ENCODE measurements at places on chromosomes 2 and 18.

GRCh38 chr18:63578357-63578958 lies 8.7 kb upstream of the SERPINB13 start:
- DNase-seq: peak; percentile 38

DNA sequence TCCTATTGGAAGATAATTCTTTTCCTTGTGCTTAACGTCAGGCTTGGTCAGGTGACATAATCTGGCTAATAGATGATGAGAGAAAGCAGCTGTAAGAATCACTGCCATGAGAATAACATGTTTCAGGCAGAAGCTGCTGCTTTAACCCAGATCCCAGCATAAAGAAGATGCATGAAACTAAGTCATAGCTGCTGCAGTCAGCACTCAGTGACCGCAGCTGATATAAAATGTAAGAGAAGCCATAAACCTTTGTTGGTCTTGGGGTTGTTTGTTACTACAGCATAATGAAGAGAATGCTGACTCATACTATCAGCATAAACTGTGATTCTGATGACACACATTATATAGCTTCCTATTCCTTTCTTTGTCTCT lies 274.3 kb upstream of the TRIB2 start:
- DNase-seq: no peak

GRCh38 chr2:62319070-62319469 lies 123.2 kb downstream of the B3GNT2 start:
- no peak for DNase-seq

- no peak for DNase-seq
Measured at GRCh38 chr18:48155856-48156255, 225.4 kb upstream of the SMAD2 start.

DNA sequence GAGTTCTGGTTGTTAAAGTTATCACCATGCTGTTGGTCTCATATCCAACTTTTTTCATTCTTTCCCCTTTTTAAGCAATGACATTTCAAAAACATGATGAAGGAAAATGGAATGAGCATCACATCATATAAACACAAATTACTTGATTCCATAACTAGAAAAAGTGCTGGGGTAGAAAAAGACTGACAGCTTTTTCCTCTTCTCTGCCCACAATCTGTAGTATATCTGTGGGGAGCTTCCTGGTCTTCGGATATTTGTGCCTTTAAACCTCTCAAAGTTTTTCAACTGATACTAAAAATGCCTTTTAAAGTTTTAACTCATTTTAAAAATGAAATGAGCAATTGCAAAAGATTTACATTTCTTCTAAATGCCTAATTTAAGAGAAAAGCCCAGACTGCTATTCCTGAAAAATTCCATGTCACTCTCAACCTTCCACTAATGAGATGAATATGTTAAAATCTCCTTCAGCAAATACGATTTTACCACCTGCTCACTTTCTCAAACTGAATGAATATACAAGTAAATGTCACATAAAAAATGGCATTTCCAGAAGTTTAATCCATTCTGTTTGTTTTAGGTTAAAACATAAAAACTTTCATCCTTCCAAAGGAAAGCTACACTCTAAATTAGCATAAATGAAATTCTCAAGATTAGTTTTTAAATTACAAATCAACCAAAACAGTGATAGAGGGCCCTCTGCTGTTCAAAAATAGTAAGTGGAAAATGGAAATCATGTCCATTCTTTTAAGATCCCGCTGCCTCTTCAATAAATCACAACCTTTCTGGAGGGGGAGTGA lies 2.1 kb downstream of the DNAH7 start:
- DNase-seq: peak; percentile 45

- no peak for DNase-seq
Measured at GRCh38 chr2:118902266-118903028, 39.5 kb upstream of the MARCO start.

DNA sequence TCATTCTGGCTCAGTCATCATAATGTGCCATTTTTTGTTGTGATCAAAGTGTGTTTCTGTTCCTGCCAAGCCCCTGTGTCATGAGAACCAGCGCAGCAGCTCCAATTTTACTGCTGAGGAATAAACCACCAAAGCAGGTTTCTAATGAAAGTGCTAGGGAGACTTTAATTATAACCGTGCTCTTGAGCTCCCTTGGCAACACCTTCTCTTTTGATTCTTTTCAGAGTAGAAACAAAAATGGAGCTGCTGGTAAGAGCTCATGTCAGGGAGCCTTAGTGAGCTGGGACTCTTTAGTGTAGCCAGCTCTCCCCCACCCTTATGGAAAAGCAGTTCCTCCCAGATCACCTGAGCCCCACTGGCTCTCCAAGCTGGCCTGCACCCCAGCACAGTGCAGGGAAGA lies 74.3 kb downstream of the LYPD1 start:
- no peak for DNase-seq

DNA sequence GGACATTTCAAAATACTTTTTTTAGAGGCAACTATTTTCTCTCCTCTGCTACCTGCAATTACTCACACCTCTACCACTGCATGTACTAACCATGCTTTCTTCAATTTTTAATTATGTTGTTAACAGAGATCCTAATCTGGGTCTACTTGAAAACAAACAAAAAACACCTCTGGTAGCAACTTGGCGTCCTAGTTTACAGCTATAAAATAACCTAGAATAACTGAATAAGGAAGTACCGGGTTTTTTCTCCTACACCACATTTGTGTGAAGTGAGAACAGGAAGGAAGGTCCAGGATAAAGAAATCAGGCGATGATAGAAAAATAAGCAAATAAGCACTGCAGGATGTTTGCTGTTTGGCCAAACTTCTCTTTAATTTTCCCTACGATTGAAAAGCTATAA lies 633.5 kb downstream of the LRP1B start:
- DNase-seq: no peak

DNA sequence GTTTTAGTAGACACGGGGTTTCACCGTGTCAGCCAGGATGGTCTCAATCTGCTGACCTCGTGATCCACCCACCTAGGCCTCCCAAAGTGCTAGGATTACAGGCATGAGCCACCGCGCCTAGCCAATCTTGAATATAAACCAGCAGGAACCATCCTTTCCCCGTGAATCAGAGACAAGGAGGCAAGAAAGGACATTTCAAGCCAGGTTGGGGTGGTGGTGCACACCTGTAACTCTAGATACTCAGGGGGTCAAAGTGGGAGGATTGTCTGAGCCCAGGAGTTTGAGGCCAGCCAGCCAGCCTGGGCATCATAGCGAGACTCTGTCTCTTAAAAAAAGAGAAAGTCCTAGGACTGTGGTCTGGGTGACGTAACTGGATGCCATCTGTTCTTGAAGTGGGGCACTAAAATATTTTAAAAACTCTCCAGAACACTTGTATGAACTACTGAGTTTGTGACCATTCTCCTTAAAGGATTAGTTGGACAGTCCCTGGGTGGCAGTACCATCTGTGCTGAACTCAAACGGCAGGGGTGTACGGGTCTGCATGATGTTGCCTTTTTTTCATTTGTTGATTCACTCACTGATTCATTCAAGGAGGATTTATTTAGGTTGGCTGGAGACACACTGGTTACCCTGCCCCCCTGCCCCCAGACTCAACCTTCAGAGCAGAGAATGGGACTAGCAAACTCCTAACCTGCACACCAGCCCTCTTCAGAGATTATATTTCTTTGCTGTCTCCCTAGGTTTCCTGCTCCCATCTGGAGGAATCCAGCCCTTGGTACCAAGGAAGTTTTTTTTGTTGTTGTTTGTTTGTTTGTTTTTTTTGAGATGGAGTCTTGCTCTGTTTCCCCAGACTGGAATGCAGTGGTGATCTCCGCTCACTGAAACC lies 2.9 kb upstream of the TLX2 start:
- DNase-seq: no peak

GRCh38 chr2:206935991-206936842 lies 3.1 kb upstream of the CPO start:
- no peak for DNase-seq

GRCh38 chr2:106531676-106532214 lies 44.6 kb downstream of the CD8B2 start:
- no peak for DNase-seq

- no peak for DNase-seq
Measured at GRCh38 chr2:67645280-67646138, 248.4 kb downstream of the ETAA1 start.

DNA sequence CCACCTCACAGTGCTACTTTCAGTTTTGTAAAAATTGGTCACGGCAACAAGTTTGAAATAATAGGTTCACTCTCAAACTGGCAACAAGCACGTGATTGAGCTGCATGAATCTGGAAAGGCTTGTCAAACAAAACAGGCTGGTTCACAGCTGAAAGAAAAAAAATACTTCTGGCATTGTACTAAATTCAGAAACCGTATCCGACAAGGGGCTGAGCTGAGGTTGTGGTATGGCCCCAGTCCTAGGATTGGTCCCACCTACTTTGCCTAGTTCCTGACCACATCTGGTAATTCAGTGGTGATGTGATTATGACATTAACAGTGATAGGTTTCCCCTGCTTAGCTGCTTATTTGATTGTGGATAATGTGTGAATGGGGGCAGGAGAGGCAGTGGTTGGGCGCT lies 326.5 kb upstream of the THUMPD2 start:
- no peak for DNase-seq

- DNase-seq: no peak
Measured at GRCh38 chr2:201964631-201965206, 68.9 kb upstream of the FZD7 start.

DNA sequence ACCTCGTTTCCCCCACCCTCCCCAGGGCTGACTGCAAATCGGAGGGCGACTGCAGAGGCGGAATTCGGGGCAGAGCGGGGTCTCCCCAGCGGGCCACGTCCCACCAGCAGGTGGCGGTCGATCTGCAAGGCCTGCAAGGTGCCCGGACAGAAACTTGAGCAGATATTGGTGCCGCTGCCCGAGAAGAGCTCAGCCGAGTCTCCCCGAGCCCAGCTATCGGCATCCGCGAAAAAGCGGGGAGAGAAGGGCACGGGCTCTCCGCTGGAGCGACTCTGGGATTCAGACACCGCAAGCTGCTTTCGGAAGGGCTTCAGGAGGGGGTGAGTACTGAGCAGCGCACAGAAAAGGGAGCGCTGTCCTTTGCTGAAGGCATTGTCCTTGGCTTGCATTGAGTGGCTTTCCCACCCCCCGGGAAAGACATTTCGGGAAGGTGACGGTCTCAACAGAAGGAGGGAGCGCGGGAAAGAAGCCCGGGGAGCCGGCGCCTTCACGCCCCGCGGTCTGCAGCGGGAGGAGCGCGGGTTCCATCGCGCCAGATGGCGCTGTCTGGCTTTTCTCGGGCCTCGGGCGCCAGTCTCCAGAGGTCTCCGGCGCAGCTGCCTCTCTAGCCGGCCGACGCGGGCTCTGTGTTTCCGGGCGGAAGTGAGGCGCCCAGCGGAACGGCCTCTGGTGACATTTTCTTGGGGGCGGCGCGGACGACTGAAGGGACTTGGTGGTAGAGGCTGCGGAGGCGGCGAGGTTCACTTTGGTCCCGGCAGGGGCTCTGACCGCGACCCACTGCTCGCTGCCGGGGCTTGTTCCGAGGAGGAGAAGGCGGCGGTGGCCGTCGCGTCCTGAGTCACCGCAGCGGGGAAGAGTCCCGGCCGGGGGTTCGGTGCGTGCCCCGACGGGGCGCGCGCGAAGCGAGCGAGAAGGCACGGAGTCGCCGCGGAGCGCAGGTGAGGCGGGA lies 69.5 kb downstream of the HAUS1 start:
- DNase-seq: peak; percentile 95

DNA sequence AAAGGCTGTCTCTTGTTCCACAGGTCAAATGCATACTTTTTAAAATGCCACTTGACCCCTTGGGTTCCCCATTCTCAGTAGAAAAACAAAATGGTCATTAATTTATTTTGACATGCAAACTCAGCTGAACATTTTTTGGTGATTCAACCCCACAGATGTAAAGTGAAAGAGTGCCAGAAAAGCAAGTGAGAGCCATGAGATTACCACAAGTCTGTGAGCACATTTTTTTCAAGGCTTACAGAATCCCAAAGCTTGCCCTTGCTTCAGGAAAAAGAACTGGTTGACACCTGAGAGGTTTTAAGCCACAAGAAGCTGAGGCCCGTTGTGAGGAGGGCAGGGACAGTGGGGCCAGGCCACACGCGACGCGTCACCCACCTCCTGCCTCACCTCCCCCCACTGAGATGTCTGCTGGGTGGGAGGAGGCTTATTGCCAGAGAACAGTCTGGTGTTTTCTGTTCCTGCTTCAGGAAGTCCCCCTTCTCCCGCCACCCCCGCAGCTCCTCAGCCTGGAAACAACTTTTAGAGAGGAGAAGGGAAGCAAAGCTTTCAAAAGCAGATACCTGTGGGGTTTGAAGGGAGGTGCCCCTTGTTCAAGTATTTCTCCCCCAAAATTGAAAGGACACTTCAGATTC lies 70.4 kb upstream of the CYP1B1 start:
- DNase-seq: peak; percentile 68

DNA sequence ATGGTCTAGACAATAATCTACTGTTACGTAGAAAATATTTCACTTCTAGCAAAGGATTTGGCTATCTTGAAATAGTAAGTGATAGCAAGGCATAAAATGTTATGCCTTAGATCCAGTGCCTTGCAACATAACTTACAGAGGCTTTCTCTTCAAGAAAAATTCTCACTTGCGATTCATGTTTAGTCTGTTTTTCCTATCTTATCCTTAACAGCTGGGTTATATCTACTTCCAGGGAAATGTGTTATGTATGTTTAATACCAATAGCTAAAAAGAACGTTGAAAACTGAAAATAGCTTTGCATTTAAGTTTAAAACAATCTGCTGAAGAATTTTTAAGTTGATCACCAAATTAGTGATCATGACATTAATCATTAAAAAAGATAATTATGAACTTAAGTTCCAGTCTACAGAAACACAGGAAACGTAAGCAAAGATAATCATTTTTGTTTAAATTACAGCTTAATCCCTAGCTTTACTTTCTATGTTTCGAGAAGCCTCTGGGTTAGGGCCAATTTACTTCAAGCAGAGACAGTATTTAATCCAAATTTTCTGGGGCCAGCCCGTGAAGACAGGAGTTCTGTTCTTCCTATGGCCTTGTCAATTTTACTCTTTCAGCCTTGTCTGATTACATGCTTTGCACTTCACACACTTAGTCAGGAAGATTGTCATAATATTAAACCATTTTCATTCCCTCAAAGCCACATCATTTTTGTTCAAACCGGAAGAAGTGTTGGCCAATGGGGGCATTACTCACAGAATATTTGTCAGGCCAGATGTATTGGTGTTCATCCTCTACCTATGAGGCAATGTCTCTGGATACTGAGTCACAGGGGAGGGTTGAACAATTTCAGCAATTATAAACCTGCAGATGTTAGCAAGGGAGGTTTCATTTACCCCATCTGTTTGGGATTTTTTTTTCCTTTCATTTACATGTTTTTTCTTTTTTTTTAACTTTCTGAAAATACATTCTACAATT lies 1132.9 kb upstream of the ZEB2 start:
- DNase-seq: peak; percentile 38

All from kidney (tissue), 22 donors.